ENCODE measurements at places on chromosomes 12 and 14. TPM values are rescaled to one million over a fixed set of nuclear protein-coding genes. Genes with fewer than 3 reads are reported as not detected.

CEP170B gene
- total RNA-seq: 12.4 TPM

SLC22A17 gene
- total RNA-seq: 34.6 TPM

FBRSL1 gene
- total RNA-seq: 49.4 TPM

TULP3 gene
- 14.2 TPM for total RNA-seq

AHNAK2 gene
- 9.7 TPM for total RNA-seq

GARIN6 gene
- not detected for total RNA-seq

ADAMTS20 gene
- not detected for total RNA-seq

SLC7A7 gene
- total RNA-seq: 8.2 TPM

TSPAN19 gene
- total RNA-seq: not detected

THAP2 gene
- total RNA-seq: 5.2 TPM

PAN2 gene
- total RNA-seq: 38.5 TPM

NELL2 gene
- 1.7 TPM for total RNA-seq

PIK3C2G gene
- total RNA-seq: not detected

DBX2 gene
- 0.50 TPM for total RNA-seq
